CD4-positive, alpha-beta T cell treated with Interleukin-15 for 1 hour (primary cell): ENCODE measurements at places on chromosomes 3 and 15.

DNA sequence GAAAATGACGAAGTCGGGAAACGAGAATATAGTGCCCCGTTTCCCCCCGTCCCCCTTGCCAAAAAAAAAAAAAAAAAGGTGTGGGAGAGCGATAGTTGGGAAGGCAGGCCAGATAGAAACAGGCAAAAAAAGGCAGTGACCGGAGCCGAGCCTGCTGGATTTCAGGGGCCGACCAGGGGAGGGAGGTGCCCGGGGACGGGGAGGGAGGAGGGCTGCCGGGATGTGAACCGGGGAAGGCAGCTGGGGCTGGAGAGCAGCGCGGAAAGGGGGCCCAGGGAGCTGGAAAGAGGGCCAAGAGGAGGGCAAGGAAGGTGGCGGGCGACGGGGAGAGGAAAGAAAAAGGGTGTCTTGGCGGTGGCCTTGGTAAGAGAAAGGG lies 837 bp downstream of the LRRN1 start:
- DNase-seq: no peak

GRCh38 chr3:18099611-18100010 lies 325.5 kb downstream of the SATB1 start:
- DNase-seq: no peak

- no peak for DNase-seq
These were observed 744.7 kb downstream of the TUSC7 start for GRCh38 chr3:117454254-117454653.

- DNase-seq: no peak
These were observed 49.0 kb downstream of the MEF2A start for GRCh38 chr15:99614749-99615288.

GRCh38 chr3:155629056-155629455 lies 115.8 kb downstream of the PLCH1 start:
- no peak for DNase-seq

GRCh38 chr15:68383161-68384074 lies 48.5 kb downstream of the ITGA11 start:
- DNase-seq: no peak

DNA sequence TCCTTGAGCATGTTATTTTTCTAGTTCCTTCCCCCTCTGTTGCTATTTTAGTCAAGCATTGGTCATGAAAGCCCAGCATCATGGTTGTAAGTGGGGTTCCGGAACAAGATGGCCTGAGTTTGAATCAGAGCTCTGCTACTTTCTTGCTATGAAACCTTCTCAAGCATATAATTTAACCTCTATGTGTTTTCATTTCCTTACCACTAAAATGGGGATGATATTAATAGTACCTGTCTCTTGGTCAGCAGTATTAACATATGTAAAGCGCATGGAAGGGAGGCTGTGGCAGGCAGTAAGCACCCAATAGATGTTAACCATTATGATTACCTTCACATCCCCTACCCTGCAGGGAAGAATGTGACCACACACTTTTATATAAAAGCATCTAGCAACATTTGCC lies 14.3 kb upstream of the SPRED1 start:
- DNase-seq: no peak

DNA sequence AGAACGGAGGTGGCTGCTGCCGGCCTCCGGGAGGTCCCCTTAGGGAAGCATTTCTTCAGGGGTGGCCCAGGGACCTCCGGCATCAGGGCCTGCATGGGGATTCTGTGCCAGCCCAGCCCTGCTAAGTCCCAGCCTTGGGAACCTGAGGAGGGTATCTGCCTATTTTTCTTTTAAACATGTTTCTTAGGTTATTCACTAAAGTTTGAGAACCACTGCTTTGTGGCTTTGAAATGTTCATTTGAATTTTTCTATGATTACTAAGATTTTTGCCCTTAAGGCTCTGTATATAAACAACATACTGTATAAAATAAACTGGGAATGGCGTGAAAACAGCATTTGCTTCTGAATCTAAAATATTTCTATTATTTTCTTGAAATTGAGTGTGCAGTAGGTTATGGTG lies 24.4 kb downstream of the FAN1 start:
- DNase-seq: no peak

GRCh38 chr3:27715863-27716262 lies 6.3 kb downstream of the EOMES start:
- no peak for DNase-seq

DNA sequence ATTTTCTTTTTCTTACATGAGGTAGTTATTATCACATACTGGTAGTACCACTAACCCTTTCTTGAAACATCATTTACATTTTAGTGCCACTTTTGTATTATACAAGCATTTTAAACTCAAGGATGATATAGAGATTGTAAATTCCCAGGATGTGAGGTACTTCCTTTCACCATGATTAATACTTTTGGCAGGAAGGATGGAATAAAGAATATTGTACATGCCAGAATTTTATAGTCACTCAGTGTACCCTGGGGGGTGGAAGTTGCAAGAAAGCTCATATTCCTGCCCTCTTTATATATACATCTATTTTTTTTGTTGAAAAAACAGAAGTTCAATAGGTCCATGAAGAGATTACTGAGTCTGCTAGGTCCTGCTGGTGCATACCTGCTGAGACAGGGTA lies 141.0 kb upstream of the PLSCR5 start:
- DNase-seq: no peak

GRCh38 chr15:70127770-70128413 lies 30.2 kb upstream of the TLE3 start:
- no peak for DNase-seq

DNA sequence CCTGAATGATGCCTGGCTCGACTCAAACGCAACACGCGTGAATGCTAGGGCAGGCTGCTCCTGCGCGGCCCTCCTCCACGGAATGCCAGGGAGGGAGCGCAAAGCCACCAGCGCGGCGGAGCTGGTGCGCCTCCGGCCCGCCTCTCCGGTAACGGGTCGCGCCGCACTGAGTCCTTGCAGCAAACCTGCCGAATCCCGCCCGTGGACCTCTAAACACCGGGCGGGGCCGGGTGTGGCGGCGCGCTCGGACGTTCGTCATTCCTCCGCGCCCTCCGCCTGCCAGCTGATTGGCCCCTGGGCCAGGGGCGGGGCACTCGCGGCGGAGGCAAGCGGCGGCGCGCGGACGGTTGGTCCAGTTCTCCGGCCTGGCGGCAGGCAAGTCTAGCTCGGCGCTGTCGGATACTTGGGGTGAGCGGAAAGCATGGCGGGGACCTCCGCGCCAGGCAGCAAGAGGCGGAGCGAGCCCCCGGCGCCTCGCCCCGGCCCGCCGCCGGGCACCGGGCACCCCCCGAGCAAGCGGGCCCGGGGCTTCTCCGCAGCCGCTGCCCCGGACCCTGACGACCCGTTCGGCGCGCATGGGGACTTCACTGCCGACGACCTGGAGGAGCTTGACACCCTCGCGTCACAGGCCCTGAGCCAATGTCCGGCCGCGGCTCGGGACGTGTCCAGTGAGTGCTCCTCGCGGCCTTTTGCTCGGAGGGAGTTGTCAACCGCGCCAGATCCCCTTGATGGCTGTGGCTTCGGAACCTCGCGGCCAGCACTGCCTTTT lies at the start of gene ATRIP:
Gene ATRIP (plus strand): TSS at position 313 of the 769 bp plus-strand sequence. CDS start 109 bp downstream, at position 422.
- peak; percentile 81 for DNase-seq

DNA sequence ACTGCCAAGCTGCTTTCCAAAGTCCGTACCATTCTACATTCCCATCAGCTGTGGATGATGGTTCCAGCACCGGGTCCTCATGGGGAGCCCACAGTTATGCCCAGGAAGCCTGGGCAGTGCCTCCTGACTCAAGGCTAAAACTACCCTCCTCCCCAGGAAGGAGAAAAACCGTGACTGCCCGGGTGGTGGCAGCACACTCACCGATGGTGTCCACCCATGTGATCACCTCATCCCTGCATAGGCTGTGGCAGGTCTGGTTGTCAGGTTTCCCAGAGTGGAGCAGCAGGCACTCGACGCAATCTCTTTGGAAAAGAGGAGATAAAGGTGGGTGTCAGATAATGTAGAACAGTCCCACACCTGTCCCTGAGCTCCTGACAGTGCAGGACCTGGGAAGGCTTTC lies 38.6 kb downstream of the UMPS start:
- no peak for DNase-seq
